ENCODE measurements at places on chromosomes 6 and 20.

- no peak for DNase-seq
These were observed 180.3 kb upstream of the ZNF217 start for GRCh38 chr20:53773792-53774401.

DNA sequence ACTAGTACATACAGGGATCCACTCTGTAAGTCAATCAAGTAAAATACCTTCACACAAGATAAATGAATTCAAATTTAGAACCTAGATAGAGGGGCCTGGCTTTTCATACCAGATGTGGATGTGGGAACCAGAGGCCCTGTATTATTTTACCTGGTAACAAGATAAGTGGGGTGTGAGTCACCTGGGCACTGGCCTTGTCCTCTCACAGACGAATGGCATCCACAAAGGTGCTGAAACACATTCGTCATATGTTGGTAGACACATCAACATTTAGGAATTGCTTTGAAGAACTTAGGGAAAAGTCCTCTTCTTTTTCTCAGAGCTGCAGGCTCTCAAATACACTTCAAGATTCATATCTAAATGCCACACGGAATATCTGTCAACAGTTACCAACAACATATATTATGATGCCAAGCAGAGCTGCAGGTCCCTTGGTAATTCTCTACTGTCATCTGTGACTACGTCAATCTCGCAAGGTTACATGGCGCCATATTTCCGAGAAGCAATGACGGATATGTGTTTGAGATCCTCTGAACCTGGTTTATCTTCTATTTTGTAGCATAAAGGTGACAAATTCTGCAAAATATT lies 618.6 kb downstream of the EPM2A start:
- no peak for DNase-seq

- no peak for DNase-seq
These were observed 122.8 kb downstream of the ALDH8A1 start for GRCh38 chr6:134826889-134827737.

DNA sequence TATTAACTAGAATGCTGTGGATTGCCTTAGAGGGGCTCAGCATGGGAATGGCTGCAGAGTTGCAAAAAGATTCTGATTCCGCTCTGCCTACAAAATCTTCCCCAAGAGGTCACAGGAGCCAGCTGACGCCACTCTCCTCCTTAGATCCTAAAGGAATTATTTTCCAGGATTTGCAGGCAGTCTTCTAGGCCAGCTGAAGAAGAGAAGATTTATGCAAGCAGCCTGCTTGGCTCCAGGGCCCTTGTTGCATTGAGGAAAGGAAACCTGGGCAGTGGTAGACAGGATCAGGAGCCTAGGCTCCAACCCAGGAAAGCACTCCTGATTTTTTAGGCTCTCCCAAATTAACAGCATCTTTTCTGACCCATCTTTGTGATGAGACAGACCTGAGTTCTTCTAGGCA lies 245.8 kb downstream of the PKHD1 start:
- DNase-seq = no peak

GRCh38 chr6:156806155-156806554 lies 29.0 kb downstream of the ARID1B start:
- no peak for DNase-seq

DNA sequence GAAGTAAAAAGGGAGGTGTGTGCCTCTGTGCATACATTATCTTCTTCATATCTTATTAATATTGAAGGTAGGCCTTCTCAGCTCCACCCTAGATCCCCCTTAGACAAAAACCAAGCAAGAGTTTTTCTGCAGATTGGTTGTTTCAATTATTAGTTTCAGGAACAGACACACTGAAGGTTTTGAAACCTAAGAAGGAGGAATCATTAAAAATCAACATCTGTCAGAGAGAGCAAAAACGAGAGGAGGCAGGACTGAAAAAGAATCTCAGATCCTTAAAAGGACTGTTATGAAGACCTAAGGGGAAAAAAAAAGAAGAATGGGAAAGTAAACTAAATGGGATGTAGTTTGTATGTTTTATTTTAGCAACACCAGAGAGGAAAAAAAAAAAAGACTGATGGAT lies 560.8 kb upstream of the JAG1 start:
- no peak for DNase-seq

- DNase-seq = peak; percentile 15
These were observed 34.0 kb downstream of the PNLDC1 start for GRCh38 chr6:159833997-159834603.

DNA sequence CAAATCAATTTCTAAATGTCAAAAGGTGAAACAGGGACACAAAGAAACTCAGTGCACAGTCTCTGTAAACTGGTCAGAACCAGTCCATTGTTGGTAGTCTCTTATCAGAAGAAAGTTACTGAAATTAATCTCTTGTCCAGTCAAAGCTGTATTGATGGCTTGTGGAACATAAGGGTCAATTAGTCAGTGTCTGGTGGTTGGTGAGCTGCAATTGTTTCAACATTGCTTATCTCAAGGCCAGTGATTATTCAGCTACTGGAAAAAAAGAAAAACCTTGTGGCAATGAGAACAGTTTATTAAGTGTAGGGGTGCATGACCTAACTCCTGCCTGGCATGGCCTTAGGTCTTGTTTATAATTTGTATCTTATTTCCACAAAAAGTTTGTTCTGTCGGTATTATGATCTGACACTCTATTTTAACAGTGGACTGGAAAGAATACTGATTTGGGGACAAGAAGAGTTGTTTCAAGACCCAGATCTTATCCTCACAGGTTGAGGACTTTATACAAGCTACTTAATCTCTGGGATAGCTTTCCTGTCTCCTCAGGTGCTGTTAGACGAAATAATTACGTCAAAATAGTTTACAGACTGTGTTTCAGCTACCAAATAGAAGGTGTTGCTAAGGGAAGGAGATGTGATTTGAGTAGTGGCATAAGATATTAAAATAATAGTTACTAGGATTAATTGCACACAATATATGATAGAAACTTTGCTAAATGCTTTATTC lies 520.0 kb upstream of the IRAK1BP1 start:
- no peak for DNase-seq

DNA sequence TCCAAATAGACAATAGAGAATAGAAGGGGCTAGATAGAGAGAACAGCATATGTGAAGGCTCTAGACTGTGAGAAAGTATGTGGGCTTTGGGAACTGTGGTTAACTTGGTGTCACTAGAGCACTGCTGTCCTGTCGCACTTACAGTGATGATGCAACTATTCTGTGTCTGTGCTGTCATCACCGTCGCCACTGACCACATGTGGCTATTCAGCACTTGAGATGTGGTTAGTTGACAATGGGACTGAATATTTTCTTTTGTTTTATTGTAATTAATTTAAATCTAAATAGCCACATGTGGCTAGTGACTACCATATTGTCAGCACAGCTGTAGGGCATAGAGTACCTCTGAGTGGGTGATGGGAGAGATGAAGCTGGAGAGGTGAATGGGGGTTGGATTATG lies 39.0 kb upstream of the IFNGR1 start:
- DNase-seq = no peak

GRCh38 chr6:134047673-134048072 lies 4.8 kb downstream of the SLC2A12 start:
- DNase-seq = no peak

- DNase-seq = no peak
These were observed 101.8 kb downstream of the KLHL32 start for GRCh38 chr6:97026298-97026697.

Data from CD4-positive, alpha-beta T cell treated with Interleukin-6 at 100 ng/mL for 8 hours (primary cell).